Thyroid gland (tissue), 4 donors: ENCODE measurements at places on chromosomes 13 and 19. TPM values are rescaled to one million over a fixed set of nuclear protein-coding genes. Genes with fewer than 3 reads are reported as not detected.

Gene TEX29
- total RNA-seq = not detected

Gene CRYL1
- 33.1 TPM for total RNA-seq

Gene ATP4A
- total RNA-seq = 0.27 TPM

Gene ZNF415
- total RNA-seq = 21.0 TPM

Gene TJP3
- total RNA-seq = 42.9 TPM

DNA sequence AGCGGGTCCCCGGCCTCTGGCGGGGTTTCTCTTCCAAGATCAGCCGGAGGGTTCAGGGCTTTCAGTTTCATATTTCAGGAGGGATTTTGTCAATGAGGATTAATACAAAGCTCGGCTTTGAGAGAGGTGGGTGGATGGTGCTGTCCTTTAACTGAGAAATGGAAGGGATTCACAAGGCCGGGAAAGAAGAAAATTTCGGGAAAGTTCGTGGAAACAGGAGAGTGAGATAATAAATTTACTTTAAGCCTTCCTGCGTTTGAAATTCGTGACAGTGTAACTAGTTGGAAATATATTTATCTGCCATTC is 283 bp upstream of the PARP4 start:
- peak overlapping the region; percentile 87 for H3K27ac ChIP-seq
- H3K27me3 ChIP-seq = no peaks in the 10 kb centered on the region
- H3K4me3 ChIP-seq = peak overlapping the region; percentile 35
- no peaks in the 10 kb centered on the region for H3K36me3 ChIP-seq
- no peak for DNase-seq
- H3K4me1 ChIP-seq = peaks cover 12% of the 10 kb centered on the region

DNA sequence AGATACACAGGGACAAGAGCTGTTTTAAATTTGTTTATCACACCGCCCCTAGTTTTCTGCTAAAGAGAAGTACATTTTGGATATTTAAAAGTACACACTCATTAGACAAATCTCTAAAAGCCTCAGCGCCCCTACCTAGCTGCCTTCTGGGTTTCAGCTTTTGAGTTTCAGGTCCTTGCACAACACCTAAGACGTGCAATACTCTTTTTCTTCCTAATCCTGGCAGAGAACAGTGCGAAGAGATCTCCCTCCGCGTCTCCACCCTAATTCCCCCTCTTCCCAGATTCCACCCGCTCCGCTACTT is 421 bp upstream of the KLF5 start:
- no peak overlapping the region for H3K4me3 ChIP-seq
- H3K4me1 ChIP-seq = peaks cover 11% of the 10 kb centered on the region
- no peak for DNase-seq
- no peaks in the 10 kb centered on the region for H3K27me3 ChIP-seq
- peak overlapping the region; percentile 26 for H3K27ac ChIP-seq

GRCh38 chr13:100269837-100270236 is 180.9 kb downstream of the PCCA start:
- H3K4me3 ChIP-seq = no peak overlapping the region
- no peaks in the 10 kb centered on the region for H3K4me1 ChIP-seq
- H3K36me3 ChIP-seq = no peaks in the 10 kb centered on the region
- H3K27me3 ChIP-seq = no peaks in the 10 kb centered on the region
- H3K27ac ChIP-seq = no peak overlapping the region
- DNase-seq = peak; percentile 61

- no peak overlapping the region for H3K27ac ChIP-seq
- H3K4me1 ChIP-seq = no peaks in the 10 kb centered on the region
- H3K27me3 ChIP-seq = no peaks in the 10 kb centered on the region
Measured at GRCh38 chr13:93698016-93698613, 471.5 kb downstream of the GPC6 start.

GRCh38 chr13:73792796-73793195 is 341.4 kb downstream of the KLF12 start:
- DNase-seq = no peak
- H3K27me3 ChIP-seq = no peaks in the 10 kb centered on the region
- no peak overlapping the region for H3K4me3 ChIP-seq

DNA sequence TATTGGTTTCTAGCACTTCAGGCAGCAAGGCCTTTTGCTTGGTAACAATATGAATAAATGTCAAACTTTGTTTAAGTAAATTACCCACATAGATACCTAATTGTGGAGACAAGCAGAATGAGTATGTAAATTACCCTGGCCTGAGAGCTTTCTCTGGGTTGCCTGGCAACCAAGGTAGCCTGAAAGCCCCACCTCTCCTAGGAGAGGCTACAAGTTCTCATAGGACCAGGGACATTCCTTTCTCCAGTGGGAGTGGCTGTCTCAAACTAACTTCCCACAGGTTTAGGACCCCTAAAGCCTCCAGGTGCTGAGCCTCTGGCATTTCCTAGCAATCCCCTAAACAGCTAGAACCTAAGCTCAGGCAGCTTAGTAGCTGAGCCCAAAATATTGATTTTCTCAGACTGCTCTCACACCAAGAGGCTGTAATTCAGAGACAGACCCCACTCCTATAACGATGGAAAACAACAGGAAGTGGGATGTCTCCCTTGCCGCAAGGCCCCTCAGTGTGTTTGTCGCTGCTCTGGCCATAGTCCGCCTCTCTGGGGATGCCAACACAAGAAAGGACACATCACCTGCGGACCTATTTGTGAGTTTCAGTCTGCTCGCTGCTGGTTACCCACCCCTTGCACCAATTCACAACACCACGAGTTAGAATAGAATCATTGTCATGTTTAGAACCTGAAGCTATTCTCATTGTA is 207.3 kb downstream of the DLEU7 start:
- no peaks in the 10 kb centered on the region for H3K4me1 ChIP-seq
- no peak overlapping the region for H3K4me3 ChIP-seq
- no peak for DNase-seq
- H3K27me3 ChIP-seq = no peaks in the 10 kb centered on the region
- H3K27ac ChIP-seq = no peak overlapping the region

DNA sequence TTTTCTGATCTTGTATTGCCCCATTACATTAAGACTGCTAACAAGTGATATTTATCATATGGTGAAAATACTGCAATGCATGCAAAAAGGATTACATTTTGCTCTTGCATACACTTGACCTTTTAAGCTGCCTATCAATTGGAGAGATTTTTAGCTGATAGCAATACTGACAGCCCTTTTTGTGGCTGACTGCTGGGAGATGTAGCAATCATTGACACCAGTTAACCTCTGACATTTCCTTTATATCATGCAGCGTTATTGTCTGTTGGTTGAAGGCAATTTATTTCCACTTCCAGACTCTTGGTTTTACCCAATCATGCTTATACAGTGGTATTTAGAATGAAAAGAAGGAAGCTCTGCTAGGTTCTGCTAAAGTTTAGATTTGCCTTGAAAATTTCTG is 364.0 kb downstream of the LMO7 start:
- no peak overlapping the region for H3K27ac ChIP-seq
- no peaks in the 10 kb centered on the region for H3K27me3 ChIP-seq
- no peak for DNase-seq
- no peak overlapping the region for H3K4me3 ChIP-seq
- no peaks in the 10 kb centered on the region for H3K36me3 ChIP-seq

DNA sequence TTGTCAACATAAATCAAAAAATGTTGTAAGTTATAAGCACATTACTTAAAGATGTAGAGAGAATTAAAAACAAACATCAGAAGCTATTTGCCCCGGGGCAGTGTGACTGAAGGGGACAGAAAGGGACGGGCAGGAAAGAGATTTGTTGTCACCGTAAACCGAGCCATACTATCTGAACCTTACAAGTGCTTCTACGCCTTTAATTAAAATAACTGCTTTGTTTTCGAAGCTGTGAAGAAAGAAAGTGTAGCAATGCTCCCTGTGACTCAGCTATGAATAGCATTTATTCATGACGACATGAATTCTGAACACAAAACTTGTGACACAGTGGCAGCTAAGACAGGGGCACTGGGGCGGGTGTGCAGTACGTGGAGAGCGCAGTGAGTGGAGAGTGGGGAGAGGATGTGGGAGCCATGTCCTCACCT is 30.0 kb downstream of the ZNF787 start:
- H3K27ac ChIP-seq = no peak overlapping the region
- H3K36me3 ChIP-seq = peaks cover 3% of the 10 kb centered on the region
- H3K27me3 ChIP-seq = no peaks in the 10 kb centered on the region
- DNase-seq = no peak
- H3K4me1 ChIP-seq = no peaks in the 10 kb centered on the region

GRCh38 chr13:31923134-31923763 is 108.3 kb upstream of the FRY start:
- DNase-seq = no peak
- H3K4me1 ChIP-seq = peaks cover 10% of the 10 kb centered on the region
- H3K27me3 ChIP-seq = no peaks in the 10 kb centered on the region
- no peaks in the 10 kb centered on the region for H3K36me3 ChIP-seq
- H3K4me3 ChIP-seq = no peak overlapping the region

- H3K27me3 ChIP-seq = no peaks in the 10 kb centered on the region
- no peak overlapping the region for H3K27ac ChIP-seq
- no peaks in the 10 kb centered on the region for H3K4me1 ChIP-seq
- H3K36me3 ChIP-seq = peaks cover 56% of the 10 kb centered on the region
- H3K4me3 ChIP-seq = no peak overlapping the region
Measured at GRCh38 chr19:49859682-49860335, 7.6 kb downstream of the PNKP start.

DNA sequence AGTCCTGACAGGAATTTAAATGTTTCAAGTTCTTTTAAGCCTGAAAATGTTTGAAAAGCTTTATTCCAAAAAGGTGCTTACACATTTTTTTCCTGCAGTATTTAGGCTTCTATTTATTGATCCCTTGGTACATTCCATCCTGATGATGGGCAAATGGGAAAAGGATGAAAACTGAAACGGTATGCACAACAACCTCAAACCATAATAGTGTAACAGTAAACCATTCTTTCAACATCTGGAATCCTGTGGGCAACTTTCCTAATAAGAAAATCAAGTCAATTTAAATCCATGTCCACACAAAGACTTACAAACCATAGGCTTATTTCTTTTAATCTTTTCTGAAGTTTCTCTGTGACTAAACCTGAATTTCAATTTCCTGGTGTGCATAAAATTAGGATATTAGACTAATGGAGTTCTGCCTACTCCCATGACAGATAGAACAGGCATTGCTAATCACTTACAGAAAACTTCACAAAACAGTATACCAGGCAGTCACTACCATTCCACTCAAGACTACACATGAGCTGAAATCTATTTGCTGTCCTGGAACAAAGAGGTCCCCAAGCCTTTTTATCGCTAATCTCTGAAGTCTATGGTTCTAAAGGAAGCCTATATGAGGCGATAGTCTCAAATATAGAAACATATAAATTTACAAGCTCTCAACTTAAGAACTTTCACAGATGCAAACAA is 103.3 kb downstream of the DLEU7 start:
- no peak overlapping the region for H3K27ac ChIP-seq
- H3K4me3 ChIP-seq = no peak overlapping the region
- H3K36me3 ChIP-seq = no peaks in the 10 kb centered on the region
- H3K4me1 ChIP-seq = no peaks in the 10 kb centered on the region
- no peak for DNase-seq

GRCh38 chr13:48535766-48536165 is 2.9 kb upstream of the RCBTB2 start:
- no peaks in the 10 kb centered on the region for H3K36me3 ChIP-seq
- DNase-seq = no peak
- H3K4me1 ChIP-seq = peaks cover 4% of the 10 kb centered on the region
- H3K27me3 ChIP-seq = no peaks in the 10 kb centered on the region
- no peak overlapping the region for H3K27ac ChIP-seq

DNA sequence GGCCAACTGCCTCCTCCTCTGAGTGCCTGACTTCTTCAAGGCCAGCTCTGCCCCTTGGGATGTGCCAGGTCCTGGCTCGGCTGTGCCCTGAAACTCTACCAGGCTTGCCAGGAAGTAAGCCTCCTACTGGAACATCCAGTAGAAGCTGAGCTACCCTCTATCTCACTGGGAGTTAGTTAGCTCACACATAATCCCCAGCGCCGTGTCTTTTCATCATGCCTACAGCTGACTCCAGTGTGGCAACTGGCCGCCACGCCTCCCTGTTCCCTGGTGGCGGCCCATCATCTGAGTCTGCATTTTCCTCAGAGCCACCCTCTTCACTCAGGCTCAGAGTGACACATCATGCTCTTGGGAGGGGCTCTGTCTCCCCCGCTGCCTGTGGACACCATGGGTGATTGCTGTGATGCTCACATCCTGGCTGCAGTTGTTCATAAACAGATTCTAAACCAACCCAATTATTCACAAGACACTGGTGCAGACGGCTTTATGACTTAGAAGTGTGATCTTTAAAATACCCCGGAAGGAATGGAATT is 131.9 kb upstream of the IRS2 start:
- H3K4me1 ChIP-seq = no peaks in the 10 kb centered on the region
- H3K4me3 ChIP-seq = no peak overlapping the region
- no peak for DNase-seq
- no peaks in the 10 kb centered on the region for H3K27me3 ChIP-seq

DNA sequence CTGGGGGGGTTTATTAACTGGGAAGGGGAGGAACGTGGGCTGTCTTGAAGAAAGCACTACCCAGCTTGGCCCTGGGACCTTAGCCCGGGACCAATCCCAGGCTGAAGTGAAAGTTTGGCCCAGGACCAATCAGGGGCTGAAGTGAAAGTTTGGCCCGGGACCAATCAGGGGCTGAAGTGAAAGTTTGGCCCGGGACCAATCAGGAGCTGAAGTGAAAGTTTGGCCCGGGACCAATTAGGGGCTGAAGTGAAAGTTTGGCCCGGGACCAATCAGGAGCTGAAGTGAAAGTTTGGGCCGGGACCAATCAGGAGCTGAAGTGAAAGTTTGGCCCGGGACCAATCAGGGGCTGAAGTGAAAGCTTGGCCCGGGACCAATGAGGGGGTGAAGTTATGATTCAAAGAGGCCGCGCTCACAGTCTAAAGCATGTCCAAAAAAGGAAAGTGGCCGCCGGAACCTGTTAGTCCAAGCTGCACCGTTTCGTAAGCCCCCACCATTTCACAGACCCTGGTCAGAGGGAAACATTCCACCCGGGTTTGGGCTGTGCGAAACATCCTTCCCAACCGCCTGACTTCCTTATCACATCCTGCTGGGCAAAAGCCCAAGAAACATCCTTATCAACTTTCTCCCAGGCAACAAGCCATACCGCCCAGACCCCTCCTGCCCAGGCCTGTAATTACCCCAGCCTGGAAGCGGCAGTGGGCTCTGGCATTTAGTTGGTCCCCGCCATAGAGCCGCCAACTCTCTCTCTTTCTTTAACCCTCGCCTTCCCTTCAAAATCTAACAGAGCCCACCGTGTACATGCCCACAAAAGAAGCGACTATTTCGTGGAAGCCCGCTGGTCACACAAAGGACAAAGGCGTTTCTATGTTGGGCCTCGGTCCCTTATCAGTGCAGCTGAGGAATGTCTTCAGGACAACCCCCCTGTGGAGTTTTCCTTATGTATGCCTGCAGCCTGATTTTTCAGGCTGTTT is 1.1 kb downstream of the ZNF850 start:
- H3K4me3 ChIP-seq = no peak overlapping the region
- H3K27me3 ChIP-seq = no peaks in the 10 kb centered on the region
- DNase-seq = peak; percentile 77
- H3K27ac ChIP-seq = peak overlapping the region; percentile 76
- peaks cover 17% of the 10 kb centered on the region for H3K4me1 ChIP-seq

DNA sequence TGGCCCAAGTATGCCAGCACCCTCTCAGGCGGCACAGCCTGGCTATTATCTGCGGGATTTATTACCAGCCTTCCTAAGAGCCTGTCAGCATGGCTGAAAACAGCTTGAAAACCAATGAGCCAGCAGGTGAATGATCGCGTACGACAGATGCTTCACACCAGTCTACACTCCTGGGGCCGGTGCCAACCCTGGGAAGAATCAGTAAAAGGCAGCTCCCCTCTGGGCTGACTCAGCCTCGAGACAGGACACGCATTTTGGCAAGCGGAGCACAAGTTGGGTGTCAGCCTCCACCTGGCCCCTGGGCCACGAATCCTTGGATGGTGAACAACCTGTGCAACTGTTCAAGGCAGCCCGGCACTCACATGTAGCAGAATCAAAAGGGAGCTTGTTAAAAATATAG is 15.6 kb downstream of the EMP3 start:
- no peak for DNase-seq
- H3K27ac ChIP-seq = no peak overlapping the region
- H3K4me3 ChIP-seq = no peak overlapping the region
- H3K27me3 ChIP-seq = no peaks in the 10 kb centered on the region
- H3K36me3 ChIP-seq = no peaks in the 10 kb centered on the region
- H3K4me1 ChIP-seq = no peaks in the 10 kb centered on the region
